ENCODE measurements at places on chromosomes 3 and 15.

DNA sequence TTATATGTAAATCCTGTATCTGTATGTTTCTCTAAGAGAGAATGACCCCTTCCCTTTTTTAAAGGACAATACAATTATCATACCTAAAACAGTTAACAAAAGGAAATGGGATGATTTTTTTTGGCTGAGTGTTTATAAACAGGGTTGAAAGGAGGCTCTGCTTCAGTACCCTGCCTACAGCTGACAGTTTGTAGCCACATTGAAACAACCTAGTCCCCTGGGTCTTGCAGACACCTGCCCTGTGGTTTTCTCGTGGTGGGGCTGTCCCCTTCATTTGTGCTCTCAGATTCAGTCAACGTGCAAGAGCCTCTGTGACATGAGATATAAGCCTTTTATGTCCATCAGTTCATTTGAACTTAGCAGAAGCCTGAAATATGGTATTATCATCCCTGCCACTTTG is 2.3 kb upstream of the HMCES start:
- DNase-seq: no peak

DNA sequence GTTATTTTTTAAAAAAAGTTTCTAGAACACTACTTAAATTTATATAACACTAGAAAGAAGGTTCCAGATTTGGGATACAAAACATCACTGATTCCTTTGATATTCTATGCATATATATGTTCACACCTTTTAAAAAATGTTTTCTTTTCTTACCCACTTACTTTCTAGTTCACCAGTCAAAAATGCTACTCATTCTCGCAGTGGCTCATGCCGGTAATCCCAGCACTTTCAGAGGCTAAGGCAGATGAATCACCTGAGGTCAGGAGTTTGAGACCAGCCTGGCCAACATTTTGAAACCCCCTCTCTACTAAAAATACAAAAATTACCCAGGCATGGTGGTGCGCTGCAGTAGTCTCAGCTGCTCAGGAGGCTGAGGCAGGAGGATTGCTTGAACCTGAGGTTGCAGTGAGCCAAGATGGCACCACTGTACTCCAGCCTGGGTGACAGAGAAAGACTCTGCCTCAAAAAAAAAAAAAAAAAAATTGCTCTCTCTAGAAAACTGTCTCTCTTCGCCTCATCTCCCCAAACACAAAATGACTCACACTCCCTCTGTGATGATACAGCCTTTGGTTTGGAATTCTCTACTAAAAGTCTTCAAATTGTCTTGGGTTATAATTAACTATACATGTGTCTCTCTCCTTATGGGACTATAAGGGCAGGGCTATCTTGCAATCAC is 52.6 kb upstream of the TGFBR2 start:
- no peak for DNase-seq

GRCh38 chr15:45121706-45122417 is 7.7 kb downstream of the DUOXA2 start:
- DNase-seq: no peak

DNA sequence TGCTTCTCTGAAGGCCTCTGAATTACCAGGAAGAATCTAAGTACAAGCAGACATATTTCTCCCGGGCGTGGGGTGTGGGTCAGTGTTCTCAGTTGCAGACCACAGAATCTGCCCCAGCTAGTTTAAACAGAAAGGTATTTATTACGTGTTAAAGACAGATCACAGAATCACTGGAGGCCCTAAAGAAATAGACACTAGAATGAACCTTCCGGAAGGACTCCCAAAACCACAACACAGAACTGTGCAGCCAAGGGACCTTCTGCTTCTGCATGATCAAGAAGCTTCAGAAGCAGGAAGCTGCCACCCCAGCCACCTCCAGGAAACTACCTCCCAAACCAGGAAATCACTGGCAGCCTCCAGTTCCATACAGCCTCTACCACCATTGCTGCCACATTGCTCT is 32.7 kb upstream of the ZFAND6 start:
- no peak for DNase-seq

- DNase-seq: no peak
Observed at GRCh38 chr3:159721324-159721723, 267.3 kb upstream of the IL12A start.

GRCh38 chr15:92884436-92885223 is 15.5 kb upstream of the CHD2 start:
- no peak for DNase-seq

GRCh38 chr3:146817704-146818103 is 212.6 kb upstream of the PLSCR5 start:
- no peak for DNase-seq

- no peak for DNase-seq
Observed at GRCh38 chr3:99119385-99119784, 217.9 kb upstream of the DCBLD2 start.

- no peak for DNase-seq
Observed at GRCh38 chr3:127546554-127546953, 44.0 kb downstream of the TPRA1 start.

GRCh38 chr3:65166531-65166930 is 478.7 kb upstream of the ADAMTS9 start:
- DNase-seq: no peak

DNA sequence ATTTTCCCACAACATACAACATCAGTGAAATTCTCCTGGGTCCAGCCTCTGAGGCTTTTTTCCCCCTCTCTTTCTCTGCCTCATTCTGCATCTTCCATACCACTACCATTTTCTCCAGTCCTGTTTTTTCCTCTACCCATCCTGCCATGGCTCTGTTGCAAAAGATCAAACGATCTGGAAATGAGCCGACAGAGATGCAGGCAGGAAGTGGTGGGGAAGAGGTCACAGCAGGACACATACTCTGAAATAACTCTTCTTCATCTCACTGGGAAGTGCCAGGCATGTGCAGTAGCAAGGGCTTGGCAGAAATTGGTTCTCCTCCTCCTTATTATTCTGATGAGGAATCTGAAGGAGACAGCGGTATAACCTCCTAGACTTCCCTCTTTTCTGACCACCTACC is 114.3 kb downstream of the CORO2B start:
- DNase-seq: no peak

DNA sequence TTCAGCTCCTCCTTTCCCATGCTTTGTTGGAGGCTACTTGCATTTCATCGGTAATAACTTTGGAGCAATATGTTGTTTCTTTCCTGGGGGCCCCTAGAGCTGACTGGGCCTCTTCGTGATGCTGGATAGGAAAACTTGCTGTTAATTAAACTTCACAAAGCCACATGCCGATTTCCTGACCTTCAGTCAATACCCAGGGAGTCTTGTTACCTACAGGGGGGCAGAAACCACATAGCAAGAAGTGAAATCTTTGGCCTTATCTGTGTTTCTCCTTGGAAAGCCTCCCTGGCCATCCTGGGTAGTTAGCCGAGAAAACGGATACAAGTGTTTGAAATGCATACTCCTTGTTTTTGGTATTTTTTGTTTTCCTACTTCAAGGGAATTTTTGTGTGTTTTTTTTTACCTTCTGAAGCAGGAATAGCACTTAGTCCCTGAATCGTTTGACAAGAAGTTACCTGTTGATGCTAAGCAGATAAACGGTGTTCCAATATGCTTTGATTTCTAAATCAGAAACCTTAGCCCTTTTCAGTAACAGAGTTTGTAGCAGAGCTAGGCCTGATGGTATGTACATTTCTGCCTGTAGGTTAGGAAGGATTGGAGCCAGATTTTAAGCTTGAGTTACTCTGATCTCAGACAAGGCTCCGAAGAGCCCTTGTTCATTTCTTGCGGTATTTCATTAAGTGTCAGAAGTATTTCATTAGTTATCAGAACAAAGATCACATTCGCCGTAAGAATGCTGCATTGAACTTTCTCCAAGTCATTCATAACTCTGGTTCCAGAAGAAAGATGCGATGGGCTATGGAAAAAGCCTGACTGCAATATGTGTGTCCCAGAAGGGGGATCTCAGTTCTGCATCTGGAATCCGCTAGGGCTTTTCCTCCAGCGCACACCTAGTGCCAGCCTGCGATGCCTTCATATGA is 111.5 kb downstream of the THSD4 start:
- no peak for DNase-seq

- DNase-seq: no peak
Observed at GRCh38 chr3:172519740-172520139, 3.5 kb downstream of the TNFSF10 start.

DNA sequence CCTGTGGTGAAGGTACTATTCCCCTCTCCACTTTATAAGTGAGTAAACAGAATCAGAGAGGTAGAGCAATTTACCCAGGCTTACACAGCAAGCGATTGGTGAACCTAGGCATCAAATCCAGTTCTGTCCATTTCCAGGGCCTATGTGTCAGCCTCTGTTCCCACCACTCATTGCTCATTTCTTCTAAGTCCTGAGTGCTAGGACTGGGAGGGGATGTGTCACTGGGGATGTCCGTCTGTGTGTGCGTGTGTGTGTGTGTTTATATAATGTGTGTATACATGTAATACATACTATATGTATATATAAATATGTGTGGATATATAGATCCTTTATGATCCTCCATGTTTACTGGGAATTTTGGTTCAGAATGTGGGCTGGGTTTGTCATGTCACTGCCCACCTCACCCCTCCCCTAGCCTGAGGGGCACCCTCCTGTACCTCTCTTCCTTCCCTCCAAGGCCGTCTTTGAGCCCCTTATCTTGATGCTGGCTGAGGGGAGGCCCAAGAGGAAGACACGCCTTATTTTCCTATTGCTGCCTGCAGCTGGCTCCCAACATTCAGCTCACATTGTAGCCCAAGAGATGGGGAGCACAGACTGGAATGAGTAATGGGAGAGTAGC is 2.1 kb downstream of the TMEM43 start:
- no peak for DNase-seq

GRCh38 chr3:60126511-60127304 is 1076.9 kb upstream of the CFAP20DC start:
- DNase-seq: no peak

GRCh38 chr3:54954022-54954421 is 26.2 kb upstream of the LRTM1 start:
- DNase-seq: no peak

GRCh38 chr3:51802106-51802703 is 23.2 kb upstream of the IQCF6 start:
- no peak for DNase-seq

DNA sequence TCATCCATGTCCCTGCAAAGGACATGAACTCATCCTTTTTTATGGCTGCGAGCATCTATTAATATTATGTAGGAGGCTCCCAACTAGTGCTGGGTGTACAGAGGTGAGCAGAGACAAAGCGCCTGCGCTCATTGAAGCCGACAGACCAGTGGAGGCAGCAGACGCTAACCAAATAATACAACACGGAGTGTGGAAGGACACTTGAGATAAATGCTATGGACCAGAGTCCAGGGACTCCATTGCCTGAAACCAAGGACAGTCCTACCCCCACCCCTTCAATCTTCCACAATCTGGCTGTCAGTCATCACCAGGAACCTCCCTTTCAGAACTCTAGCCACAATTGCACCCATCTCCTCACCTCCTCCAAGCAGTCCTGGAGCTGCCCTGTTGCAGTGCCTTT is 41.5 kb downstream of the KLHL6 start:
- no peak for DNase-seq

- DNase-seq: no peak
Observed at GRCh38 chr3:13012221-13012691, 61.0 kb downstream of the IQSEC1 start.

DNA sequence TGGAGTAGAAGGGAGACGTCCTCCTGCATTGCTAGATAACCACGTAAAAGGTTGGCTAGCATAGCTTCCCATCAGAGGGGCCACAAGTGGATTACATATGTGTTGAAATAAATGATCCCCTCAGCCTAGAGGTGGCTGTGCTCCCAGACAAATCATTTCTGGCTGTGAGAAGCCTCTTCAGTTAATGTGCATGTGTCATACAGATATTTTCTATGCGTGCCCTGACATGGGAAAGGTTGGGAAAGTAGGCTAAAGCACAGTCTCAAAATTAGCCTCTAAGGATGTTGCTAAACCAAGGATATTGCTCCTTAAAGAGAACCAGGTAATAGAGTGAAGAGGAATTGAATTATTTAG is 17.8 kb downstream of the USP3 start:
- DNase-seq: no peak

DNA sequence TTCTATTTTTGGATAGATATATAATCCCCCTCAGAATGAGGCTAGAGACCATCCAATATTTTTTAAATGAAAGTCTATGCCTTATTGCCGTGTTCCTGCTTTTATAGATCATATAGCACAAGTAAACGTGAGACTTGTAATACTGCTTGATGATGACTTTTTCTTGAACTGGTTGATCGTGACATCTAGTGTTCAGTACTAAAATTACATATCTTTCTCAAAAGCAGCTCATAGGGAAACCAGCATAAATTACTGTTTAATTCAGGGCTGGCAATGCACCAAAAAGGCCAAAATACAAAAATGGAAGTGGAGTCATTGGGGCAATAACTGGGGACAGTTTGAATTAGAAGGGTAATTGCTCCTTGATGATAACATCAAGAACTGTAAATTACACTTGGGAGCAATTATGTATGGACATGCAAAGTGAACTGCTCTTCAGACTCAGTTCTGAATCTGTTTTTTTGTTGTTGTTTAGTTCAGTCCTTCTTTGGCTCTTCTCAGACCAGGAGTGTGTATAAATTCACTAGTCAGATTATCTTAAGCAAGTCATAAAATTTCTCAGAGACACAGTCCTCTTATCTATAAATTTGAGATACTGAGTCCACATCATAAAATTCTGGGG is 325.3 kb downstream of the THSD4 start:
- DNase-seq: no peak

- no peak for DNase-seq
Observed at GRCh38 chr3:181383201-181383600, 328.5 kb upstream of the SOX2 start.

GRCh38 chr3:45548681-45549075 is 45.9 kb upstream of the LIMD1 start:
- DNase-seq: no peak

- DNase-seq: no peak
Observed at GRCh38 chr15:40342416-40343320, 1.9 kb upstream of the CCDC9B start.

DNA sequence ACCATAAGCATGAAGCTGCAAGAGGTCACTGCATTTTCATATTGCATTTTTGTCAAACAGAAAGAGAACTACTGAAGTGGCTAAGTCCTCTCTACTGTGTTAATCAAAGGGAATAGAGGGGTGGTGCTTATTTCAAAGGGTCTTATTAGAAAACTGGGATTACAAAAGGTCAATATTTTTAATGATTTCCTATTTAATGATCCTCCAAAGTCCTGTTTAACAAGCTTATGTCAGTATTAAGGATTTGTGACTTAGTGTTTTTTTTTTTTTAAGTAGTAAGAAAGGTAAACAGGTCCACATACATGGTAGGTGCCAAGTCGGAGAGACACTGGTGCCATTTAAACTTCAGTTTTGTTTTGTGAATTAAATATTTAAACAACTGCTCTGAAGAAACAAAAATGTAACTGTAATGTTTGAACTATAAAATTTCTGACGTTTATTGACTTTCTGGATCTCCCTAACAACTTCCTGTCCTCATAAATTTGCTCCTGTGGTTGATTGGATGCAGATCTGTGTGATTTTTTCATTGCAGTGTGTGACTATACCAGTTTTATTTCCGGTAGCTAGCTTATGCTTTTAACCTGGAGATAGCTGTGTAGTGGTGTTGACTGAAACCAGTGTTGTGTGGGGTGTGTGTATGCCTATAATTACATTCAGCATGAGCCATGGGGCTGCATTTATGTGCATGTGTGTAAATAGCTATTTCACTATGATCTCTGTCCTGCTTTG is 8.6 kb upstream of the CACNA1D start:
- no peak for DNase-seq

- DNase-seq: no peak
Observed at GRCh38 chr3:141336672-141337522, 31.4 kb upstream of the ZBTB38 start.
